Body of pancreas (tissue), 4 donors: ENCODE measurements at places on chromosomes 3 and 15.

DNA sequence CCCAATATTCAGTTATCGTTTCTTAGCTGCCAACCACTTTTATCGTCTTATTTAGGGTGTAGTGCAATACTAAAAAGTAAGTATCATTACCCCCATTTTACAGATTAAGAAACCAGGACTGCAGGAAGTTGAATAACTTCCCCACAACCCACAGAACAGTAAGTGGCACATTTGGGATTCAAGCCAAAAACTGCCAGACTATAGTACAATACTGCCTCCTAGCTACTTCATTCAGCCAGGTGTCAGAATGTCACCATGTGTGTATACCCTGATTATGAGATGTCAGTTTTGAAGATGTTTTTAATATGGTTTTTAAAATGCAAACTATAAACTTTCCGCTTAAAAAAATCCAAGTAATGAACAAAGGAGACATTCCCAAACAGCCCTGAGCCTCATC, 74.2 kb upstream of the PROK2 start:
- peak; percentile 25 for DNase-seq

- DNase-seq: no peak
Observed at GRCh38 chr3:127658234-127658633, 14.5 kb upstream of the ABTB1 start.

DNA sequence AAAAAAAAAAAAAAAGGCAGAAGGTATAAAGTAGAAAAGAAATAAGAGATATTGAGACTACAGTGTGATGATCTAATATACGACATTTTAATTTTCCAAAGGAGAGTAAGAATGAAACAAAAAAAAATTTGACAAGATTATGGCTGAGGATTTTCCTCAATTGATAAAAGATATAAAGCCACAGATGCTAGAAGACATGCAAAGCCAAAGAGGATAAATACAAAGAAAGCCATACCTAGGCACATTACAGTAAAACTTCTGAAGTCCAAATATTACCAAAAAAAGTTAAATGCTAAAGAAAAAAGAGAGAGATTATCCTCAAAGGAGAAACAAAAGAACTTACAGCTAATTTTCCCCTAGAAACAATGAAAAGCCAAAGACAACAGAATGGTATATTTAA, 20.3 kb upstream of the SUSD5 start:
- DNase-seq: no peak

DNA sequence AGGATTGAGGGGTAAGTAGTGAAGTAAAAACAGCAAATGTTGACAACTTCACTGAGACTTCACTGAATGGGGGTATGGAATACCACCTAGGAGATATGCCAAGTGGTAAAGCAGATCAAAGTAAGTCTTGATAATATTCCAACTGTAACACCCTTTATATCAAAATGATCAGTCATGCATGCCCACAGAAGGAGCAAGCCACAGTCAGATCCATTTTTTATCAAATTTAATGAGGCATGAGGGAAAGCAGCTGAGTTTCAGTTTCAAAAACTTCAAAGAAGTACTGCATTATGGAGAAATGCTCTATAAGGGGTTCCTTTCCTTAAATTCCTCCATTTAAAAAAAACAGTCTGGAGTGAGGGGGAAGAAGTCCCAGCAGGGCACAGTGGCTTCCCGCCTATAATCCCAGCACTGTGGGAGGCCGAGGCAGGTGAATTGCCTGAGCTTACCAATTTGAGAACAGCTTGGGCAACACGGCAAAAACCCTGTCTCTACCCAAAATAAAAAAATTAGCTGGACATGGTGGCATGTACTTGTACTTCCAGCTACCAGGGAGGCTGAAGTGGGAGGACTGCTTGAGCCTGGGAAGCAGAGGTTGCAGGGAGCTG, 56.9 kb downstream of the TJP1 start:
- DNase-seq: no peak

- no peak for DNase-seq
Observed at GRCh38 chr3:15787941-15788340, 9.8 kb downstream of the ANKRD28 start.

DNA sequence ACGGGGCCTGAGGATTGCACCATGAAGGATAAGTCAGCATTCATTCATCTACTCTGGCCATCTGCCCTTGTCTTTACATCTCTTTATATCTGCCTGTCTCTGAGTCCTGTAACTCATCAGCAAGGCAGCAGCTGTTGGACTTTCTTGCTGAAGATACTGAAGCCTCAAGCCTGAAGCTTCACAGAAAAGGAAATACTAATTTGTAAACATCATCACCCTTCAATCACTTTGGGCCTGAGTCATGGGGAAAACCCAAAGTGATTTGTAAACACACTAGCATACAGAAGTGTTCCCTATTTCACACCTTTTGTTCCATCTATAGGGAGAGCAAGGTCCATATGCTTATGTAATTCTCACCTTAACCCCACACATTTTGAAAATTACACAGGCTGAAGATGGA, 928.2 kb downstream of the EPHA3 start:
- DNase-seq: no peak

DNA sequence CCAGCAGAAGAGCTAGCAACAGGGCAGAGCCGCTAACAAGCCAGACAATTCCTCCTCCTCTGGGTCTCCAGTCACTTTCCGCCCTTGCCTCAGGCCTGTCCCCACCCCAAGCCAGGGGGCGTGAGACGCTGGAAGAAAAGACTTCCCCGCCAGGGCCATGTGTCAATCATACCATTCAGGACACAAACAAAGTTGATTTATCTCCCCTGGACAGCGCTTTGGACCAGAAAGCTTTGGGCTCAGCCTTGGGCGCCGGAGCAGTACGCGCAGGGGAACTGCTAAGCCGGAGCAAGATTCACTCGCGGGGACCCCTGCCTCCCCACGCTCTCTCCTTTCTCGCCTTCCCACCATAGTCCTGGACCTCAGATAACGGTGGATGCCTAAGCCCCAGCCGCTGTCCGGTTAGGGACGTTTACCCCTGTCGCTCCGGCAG, 479 bp downstream of the LRRC2 start:
- DNase-seq: no peak

GRCh38 chr15:69060041-69060481, 45.6 kb downstream of the NOX5 start:
- peak; percentile 20 for DNase-seq

DNA sequence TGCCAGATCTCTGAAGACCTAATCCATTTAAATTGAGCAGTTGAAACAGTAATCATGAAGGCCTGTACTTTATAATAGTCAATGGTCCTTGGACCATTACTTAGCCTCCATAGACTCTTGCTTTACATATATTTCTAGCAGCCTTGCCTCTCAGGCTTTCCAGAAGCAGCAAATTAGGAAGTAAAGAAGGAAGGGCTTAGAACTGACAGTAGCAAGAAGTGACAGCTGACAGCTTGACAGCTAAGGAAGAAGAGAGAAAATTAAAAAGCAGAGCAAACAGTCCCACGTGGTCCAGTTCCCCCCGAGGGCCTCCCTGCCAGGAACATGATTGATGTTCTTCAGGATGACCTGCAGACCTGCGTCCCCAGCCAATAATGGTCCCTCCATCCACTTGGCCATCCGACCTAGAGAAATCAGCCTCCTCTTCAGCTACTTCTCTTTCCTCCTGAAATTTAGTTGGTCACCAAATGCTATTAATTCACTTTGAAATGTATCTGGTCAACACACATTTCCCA, 15.0 kb upstream of the PSMD6 start:
- no peak for DNase-seq

DNA sequence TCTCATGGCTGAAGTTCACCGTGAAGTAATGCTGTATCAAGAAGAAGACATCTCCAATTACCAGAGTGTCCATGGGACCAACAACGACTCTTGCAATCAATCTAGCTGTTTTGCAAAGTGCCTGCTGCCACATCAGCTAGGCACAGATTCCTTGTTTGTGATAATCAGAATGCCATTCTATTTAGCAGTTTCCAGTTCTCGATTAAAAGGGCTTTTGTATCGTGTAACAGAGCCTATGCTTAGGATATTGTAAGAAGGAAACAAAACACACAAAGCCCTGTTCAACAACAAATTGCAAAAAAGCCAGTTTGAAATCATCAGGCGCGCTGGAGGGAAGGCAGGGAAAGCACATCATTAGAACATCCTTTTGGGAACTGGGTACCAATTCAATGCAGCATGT, 26.1 kb downstream of the RASGRF1 start:
- DNase-seq: no peak

GRCh38 chr3:54917862-54918261, 10.0 kb downstream of the LRTM1 start:
- no peak for DNase-seq

DNA sequence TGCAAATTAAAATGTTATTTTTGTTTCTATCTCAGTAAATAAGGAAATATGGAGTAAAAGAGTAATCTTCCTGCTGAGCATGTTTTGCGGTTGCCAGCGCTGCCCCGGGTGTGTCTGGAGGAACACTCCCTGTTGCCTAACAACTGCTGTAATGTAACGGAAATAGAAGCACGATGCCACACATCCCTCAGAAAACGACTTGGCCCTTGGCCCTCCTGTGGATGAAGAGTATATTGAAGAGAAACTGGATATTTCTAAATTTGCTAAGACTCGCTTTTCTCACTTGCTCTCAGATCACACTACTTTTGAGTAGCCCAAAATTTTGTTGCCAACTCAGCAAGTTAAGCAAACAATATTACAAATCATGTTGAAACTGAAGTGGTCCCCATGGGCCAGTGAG, 18.9 kb downstream of the CX3CR1 start:
- peak; percentile 81 for DNase-seq
